ENCODE measurements at places on chromosomes 4 and X.

- DNase-seq = no peak
These were observed 37.2 kb downstream of the CLCN5 start for GRCh38 chrX:49959602-49960001.

- no peak for DNase-seq
These were observed 20.6 kb downstream of the SLC39A8 start for GRCh38 chr4:102324730-102325129.

DNA sequence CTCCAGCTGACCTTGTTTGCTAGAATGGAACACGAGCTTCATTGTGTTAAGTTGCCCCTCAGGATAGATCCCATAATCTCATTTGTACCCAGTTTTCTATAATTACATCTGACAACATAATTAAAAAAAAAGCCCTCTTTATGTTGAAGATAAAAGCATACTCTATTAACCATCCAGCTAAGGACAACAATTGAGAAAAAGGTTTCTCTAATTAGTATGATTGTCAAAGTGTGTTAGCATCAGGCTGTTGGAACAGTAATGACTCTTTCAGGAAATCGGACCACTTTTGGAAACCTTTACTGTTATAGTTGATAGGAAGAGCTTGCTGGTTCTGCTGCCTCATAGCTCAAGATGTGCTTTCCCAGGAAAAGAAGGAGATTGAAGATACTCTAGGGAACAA lies 172.6 kb downstream of the FHIP1A start:
- DNase-seq = no peak

DNA sequence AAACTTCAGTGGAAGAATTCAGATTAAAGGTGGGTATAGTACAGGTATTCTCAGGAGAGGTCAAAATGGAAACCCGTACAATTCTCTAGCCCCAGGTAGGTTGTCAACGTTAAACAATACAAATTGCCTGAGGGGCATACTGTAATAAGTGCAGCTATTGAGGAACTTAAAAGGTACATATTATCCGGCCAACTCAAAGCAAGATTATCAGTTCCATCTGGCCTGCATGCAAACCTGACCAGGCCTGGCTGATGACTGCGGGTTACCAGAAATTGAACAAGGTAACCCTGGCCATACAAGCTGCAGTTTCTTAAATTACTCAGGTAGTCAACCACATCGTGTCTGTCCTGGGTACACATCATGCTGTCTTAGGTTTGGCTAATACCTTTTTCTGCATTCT lies 12.3 kb upstream of the ZNF630 start:
- no peak for DNase-seq

- DNase-seq = no peak
These were observed 125.9 kb upstream of the ANK2 start for GRCh38 chr4:112923516-112923915.

- DNase-seq = no peak
These were observed 8.1 kb downstream of the LAMTOR3 start for GRCh38 chr4:99886146-99886545.

GRCh38 chrX:64570204-64570603 lies 175.0 kb upstream of the MTMR8 start:
- no peak for DNase-seq

DNA sequence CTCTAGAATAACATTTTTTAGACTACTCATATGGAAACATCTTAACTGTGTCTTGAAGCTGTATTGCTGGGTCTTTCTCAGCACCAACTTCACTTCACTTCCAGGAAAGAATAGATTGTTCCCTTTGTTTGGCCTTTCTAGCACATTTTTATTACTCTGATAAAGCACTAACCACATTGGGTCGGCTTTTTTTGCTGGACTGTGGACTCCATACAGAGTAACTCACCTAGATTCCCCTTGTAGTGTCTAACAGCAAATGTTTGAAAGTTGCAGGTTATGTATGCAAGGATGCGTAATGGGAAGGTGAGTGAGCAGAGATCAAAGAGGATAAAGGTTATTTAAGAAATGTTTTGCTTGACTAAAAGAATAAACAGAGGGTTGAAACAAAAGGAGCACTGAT lies 101.2 kb downstream of the MMRN1 start:
- DNase-seq = no peak

DNA sequence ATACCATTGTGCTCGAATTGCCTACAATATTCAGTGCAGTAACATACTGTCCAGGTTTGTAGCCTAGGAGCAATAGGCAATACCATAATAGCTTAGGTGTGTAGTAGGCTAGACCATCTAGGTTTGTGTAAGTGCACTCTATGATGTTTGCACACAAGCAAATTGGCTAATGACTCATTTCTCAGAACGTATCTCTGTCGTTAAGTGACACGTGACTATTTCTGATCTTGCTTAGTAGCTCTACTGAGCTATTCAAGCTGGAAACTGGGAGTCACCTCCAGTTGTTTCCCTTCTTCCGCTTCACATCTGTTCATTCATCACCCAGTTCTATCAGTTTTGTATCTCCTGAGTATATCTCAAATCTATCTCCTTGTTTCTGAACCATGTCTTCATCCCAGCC lies 86.1 kb downstream of the HNRNPD start:
- DNase-seq = no peak

GRCh38 chr4:185512516-185512915 lies 22.8 kb downstream of the PDLIM3 start:
- DNase-seq = no peak

- no peak for DNase-seq
These were observed 314.5 kb upstream of the RASGEF1B start for GRCh38 chr4:81786063-81786763.

DNA sequence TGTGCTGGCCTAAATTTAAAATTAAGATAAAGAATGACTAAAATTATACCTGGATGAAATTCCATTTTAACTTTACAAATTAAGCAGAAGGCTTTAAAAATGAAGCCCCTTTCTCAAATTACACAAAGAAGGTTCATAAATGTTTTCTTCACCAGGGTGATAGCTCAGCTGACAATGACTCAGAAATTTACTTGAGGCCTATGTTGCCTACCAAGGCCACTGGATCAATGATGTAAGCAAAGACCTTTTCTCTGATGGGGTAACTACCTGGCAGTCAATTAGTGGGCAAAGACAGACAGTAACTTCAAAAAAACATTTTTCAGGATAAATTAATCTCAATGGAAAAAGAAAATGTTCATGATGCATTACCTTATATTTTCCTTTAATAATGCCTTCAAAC lies 23.9 kb upstream of the GPR34 start:
- DNase-seq = no peak

DNA sequence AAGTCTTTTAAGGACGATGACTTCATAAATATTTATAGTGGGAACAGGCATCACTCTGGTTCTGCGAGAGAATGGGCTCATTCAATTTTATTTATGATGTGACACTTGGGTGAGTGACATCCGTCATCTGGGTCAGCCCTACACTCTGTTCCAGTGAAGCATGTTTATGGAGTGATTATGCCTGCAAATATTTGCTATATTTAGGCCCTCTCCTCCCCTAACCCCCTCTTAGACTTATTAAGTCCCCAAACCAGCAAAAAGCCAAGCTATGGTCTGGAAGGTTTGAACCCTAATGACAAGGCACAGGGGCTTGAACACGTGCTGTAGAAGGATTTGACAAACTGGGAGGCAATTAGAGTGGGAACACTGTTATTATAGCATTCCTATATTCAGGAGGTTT lies 55.9 kb downstream of the C4orf51 start:
- no peak for DNase-seq

DNA sequence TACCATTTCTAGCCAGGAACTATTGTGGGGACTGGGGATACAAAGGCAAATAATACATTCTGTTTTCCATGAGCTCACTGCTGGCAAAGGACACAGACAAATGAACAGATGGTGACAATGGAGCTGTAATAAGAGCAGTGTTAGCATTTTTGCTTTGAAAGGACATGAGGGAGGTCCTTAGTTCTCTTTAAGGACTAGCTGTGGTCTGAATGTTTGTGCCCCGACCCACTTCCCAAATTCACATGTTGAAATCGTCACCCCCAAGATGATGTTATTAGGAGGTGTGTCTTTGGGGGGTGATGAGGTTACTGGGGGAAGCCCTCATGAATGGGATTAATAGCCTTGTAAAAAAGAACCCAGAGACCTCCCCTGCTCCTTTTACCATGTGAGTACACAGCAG lies 30.3 kb downstream of the CCNG2 start:
- no peak for DNase-seq

DNA sequence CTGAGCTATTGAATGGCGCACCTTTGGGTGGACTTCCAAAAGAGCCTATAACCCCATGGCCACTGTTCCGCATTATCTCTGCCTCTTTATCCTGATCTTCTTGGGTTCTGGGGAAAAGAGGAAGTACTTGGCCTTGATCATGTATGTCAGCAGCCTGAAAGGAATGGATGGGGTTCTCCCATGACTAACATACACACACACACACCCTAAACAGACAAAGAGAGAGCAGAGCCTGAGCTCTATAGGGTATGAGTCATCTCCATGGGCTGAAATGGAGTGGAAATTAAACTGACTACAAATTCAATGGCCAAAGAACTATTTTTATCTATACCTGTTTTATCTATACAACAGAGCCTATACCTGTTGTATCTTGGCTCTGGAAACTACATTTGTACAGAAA lies 141.5 kb upstream of the MTMR8 start:
- DNase-seq = no peak

DNA sequence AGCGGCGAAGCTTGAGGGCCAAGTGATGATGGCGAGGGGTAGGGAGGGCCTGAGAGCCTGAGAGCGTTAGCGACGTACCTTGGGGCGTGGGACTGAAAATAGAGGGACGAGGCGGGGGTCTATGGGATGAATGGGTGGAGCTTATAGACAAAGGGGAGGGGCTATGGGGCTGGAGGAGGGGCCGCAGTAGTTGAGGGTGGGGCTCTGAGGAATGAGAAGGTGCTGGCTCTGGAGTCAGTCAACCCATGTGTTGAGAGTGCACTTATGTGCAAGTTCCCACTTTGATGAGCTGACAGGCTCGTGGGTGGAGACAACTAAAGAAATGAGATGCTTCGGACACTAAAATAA lies 488 bp downstream of the TBC1D25 start:
- peak; percentile 37 for DNase-seq

DNA sequence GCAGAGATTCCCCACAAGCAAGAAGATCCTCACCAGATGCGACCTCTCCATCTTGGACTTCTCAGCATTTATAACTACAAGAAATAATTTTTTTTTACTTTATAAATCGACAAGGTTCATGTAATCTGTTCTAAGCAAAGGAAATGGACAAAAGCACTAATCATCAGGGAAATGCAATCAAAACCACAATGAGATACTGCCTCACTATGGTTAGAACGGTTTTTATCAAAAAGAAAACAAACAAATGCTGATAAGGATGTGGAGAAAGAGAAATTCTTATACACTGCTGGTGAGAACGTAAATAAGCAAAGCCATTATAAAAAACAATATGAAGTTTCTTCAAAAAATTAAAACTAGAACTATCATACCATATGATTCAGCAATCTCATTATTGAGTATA lies 1382.6 kb downstream of the ARAP2 start:
- DNase-seq = no peak

DNA sequence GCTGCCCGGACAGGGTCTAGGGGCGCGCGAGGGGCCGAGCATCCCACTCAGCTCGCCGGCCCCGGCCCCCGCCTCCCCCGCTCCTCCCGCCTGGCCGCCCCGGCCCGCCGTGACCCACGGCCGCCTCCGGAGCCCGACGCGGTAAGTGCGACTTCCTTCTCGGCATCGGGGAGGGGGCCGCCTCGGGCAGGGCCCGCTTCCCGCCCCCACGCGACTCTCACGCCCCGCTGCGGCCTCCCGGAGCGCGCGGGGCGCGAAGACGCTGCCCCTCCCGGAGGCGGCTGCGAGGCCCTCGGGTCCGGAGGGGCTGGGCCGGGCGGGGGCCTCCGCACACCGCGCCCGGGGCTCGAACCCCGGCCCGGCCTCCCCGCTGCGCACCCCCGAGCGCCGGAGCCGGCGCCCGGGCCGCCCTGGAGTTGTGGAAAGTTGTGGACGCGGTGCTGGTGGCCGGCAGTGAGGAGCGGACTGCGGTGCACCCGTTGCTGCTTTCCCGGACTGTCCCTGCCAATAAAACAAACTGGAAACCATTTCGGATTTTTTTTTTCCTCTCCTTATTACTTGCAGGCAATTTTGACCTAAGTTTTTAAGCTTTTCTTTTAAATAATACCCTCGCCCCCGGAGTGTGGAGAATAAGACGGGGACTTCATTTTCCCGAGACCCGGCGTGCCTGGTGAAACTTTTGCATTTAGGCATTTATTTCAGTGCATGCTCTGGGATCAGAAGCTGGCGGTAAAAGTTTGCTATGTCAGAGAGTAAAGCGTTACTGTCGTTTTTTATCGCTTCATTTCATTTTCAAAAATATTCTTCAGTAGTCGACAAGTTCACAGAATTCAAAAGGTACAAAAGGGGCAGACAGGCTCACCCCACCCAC lies 13.0 kb upstream of the TMEM156 start:
- peak; percentile 37 for DNase-seq

- DNase-seq = no peak
These were observed 130.1 kb downstream of the PDE5A start for GRCh38 chr4:119498527-119498926.

DNA sequence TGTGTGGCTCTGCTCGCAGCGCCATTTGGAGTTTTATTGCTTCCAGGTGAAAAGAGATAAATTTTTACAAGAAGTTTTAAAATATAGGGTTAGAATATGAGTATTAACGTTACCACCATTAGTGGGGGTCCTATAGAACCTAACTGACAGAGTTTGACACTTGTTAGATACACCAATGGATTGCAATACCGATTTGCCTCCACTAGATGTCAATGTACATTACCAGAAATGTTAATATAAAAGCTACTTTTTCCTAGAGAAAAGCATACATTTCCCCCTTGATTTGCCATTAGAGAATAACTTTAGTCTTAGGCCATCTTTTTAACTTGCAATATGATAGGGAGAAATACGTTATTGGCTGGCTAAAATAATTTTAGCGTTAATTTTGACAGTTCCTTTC lies 108.4 kb downstream of the LINC00632 start:
- DNase-seq = no peak

DNA sequence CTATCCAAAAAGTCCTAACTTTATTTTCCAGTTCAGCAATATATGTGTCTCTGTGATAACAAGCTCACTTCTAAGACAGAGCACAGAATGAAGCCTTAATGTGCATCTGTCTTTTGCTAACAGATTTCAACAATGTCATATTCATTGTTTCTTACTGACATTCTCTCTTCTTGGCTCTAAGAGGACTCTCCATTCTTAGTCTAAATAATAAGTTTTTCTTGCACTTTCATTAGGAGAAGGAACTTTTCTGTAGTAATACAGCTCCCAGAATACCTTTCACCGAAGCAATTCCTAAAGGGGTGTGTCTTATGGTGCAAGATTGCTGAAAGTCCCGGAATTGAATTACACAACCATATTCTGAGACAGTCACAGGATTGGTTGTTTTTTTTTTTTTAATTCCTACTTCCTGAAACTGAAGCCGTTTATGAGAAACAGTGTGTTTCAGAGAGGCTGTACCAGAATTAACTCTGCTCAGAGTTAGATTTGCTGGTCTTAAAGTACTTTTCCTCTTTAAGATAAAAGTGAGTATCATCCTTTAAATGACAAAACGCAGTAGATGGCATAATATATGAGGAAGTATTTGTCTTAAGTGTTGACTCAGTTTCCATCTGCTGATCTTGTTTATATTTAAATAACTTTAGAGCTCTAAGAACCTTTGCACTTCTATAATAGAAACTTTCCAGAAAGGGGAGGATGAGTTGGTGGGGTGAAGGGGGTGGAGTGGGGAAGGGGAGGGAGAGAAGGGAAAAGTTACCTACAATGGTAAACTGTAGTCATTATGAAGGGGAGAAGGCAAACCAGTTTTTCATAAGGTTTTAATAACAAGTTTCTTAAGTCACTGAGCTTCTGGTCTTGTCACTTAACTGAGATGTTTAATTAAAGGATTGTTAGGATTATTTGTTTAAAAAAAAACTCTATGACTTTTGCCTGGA lies at the start of gene ALPK1:
ALPK1 (plus strand) TSS at position 421 of the 932 bp plus-strand sequence.
- no peak for DNase-seq

- DNase-seq = no peak
These were observed 299.0 kb downstream of the DCHS2 start for GRCh38 chr4:154192585-154192984.

Measured in stimulated activated CD4-positive, alpha-beta T cell treated with anti-CD3 and anti-CD28 coated beads, Interleukin-1b, Interleukin-23, amount 100 ng/mL, for 4 hours (primary cell).